Non-pigmented ciliary epithelial cell (primary cell): ENCODE measurements at places on chromosomes 13 and 19.

GRCh38 chr13:40342461-40342860 lies 324.0 kb downstream of the FOXO1 start:
- no peak for DNase-seq

GRCh38 chr13:108835083-108835482 lies 205.7 kb downstream of the MYO16 start:
- DNase-seq = no peak

DNA sequence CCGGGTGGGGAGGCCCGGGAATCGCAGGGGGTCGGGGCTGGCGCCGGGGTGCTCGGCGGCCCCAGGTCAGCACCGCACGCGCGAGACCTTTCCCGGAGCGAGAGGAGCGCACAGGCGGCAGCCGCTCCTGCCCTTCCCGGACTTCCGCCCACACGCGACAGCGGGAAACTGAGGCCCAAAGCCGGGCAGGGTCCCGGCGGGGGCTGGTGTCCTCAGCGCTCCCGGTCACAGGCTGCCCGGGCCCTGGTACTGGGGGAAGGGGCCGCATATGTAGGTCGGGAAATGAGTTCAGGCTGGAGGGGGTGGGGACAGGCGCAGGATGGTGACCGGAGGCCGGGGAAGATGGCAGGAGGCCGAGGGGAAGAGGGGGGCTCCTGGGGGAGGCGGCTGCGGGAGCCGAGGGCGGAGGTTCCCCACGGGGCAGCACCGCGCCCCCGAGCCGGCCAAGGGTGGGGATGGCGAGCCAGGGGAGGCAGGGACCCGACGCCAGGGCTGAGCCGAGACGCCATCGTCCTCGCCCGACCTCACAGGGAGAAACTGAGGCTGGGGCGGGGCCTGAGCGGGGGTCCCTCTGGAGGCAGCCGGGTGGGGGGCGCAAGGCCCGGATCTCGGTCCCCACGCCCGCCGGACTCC lies 662 bp downstream of the CBARP start:
- no peak for DNase-seq

GRCh38 chr19:21751384-21751783 lies 16.0 kb downstream of the ZNF100 start:
- no peak for DNase-seq

DNA sequence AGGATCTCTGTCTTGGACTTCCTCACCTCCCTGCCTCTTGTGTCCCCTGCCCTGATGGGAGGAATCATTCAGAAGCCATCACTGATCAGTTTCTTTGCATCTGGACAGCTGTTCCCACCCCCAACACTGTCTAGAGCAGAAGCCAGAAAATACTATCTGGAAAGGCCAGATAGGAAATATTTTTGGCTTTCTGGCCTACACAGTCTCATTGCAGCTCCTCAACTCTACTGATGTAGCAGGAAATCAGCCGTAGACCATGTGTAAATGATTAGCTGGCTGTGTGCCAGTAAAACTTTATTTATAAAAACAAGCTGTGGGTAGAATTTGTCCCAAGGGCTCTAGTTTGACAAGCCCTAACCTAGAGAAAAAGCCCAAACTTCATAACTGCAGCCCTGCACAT lies 5.6 kb downstream of the SIGLEC7 start:
- DNase-seq = no peak

DNA sequence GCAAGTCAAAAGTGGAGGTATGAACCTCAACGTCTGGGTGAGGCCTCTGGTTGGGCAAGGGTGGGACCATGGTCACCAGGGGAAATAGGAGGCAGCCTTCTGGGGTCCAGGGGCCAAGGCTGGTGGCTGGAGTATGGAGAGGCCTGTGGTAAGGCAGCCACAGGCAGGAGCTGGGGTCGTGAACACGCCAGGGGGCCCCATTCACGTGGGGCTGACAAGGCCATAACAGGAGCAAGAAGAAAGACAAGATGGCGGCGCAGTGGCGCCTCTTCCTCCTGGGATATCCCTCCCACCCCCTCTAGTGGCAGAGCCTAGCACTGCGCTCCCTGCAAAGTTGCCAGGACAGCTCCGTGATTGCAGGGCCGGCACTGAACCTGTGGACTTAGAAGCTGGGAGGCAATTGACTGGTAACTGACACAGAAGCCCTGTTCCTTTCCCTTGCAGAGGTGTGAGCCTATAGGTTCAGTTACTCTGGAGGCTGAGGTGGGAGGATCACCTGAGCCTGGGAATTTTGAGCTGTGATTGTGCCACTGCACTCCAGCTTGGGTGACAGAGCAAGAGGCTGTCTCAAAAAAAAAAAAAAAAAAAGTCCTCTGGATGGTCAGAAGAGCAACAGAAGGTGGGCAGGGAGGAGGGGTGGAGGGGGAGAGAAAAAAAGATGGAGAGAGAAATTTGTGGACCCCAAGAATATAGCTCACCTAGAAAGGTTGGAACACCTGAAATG lies 19.7 kb upstream of the EDDM13 start:
- DNase-seq = peak; percentile 27

DNA sequence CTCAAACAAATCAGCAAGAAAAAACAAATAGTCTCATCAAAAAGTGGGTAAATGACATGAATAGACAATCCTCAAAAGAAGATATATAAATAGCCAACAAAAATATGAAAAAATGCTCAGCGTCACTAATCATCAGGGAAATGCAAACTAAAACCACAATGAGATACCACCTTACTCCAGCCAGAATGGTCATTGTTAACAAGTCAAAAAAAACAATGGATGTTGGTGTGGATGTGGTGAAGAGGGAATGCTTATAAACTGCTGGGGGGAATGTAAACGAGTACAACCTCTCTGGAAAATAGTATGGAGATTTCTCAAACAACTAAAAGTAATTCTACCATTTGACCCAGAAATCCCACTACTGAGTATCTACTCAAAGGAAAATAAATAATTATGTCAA lies 239.2 kb upstream of the RFC3 start:
- no peak for DNase-seq

- DNase-seq = no peak
Observed at GRCh38 chr13:29165216-29165615, 345.1 kb downstream of the MTUS2 start.

GRCh38 chr13:103190841-103191240 lies 124.6 kb upstream of the SLC10A2 start:
- no peak for DNase-seq

- DNase-seq = no peak
Observed at GRCh38 chr13:62687732-62688131, 1272.1 kb upstream of the PCDH20 start.

GRCh38 chr13:66305961-66306617 lies 924.0 kb downstream of the PCDH9 start:
- no peak for DNase-seq

- DNase-seq = no peak
Observed at GRCh38 chr19:13691569-13692435, 72.5 kb upstream of the MRI1 start.

DNA sequence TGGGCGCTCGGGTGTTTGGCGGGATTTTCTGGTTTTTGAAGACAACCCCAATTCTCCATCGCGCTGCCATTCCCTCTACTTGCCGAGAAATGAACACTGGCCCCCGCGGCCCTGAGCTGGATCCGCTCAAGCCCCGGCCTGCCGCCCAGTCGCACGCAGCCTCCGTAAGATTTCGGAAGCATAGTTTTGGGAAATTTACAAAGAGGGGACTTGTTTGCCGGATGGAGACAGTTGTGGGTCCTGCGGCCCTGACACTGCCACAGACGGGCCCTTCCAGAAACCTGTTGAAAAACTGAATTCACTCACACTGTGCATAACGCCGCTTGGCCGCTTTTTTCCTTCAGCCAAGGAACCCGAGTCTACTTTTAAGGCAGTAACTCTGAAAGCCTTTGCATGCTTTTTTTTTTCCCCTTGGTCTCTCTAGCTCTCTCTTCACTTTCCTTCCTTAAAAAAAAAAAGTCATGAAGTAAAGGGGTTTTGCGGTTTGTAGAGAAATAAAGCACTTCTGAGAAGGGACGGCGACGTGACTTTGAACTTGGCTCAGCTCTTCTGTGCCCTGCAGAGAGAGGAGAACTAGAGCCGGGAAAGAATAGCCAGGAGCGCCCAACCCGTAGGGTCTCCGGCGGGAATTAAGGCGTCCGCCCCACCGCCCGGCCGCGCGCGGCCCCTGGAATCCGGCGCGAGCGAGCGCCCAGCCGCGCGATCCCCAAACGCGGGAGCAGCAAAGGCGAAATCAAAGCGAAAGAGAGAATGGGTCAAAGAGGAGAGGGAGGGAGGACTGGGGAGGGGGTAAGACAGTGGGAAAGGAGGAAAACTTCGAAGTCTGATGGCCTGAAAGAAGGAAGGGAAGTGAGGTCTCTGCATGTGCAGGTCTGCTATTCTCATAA lies 3.4 kb upstream of the ZIC2 start:
- no peak for DNase-seq

DNA sequence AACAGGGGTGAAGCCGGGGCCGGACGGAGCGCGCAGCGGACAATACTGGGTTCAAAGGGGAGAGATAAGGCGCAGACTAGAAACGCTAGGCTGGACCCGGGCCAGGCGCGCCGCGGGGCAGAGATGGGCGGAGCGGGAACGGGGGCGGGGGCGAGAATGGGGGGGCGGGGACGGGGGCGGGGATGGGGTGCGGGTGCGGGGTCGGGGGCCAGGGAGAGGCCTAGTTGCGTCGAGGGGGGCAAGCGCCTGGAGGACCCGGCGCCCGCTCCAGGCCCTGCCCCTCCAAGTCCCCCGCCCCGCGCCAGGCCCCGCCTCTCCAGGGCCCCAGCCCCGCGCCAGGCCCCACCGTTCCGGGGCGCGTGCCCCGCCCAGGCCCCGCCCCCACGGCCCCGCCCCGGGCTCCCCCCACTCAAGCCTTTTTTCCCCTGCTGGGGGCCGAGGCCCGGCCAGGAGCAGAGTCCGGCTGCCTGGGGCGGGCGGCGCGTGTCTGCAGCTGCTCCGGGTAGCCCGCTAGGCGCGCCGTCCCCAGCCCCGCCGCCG lies at the start of gene CERS4:
CERS4 (plus strand) TSS at position 449 of the 540 bp plus-strand sequence. CDS start 41,707 bp downstream, outside the sequence.
- DNase-seq = no peak

DNA sequence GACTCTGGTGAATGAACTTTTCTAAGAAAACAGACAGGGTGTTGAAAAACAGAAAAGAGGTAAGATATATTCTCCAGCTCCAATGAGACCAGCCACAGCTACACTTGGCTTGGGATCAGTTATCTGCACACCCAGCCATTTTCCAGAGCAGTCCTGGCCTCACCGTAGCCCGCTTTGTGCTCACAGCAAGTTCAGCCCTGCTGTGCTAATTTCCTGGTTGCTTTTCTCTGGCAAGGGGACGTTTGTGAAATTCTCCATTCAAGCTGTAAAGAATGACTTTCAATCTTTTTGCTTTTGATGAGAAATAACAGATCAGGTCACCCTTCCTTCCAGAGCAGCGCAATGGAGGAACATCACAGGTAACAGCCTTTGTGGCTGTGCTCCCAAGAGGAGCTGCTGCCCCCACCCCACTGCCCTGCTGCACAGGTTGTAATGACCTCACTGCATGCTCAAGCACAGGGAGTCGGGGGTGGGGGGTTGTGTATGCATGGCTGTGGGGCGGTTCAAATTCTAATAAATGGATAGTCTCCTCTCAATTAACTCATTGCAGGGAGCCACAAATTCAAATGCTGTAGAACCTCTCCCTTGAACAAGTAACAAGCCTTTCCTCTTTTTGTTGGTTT lies 516.6 kb upstream of the NBEA start:
- no peak for DNase-seq

DNA sequence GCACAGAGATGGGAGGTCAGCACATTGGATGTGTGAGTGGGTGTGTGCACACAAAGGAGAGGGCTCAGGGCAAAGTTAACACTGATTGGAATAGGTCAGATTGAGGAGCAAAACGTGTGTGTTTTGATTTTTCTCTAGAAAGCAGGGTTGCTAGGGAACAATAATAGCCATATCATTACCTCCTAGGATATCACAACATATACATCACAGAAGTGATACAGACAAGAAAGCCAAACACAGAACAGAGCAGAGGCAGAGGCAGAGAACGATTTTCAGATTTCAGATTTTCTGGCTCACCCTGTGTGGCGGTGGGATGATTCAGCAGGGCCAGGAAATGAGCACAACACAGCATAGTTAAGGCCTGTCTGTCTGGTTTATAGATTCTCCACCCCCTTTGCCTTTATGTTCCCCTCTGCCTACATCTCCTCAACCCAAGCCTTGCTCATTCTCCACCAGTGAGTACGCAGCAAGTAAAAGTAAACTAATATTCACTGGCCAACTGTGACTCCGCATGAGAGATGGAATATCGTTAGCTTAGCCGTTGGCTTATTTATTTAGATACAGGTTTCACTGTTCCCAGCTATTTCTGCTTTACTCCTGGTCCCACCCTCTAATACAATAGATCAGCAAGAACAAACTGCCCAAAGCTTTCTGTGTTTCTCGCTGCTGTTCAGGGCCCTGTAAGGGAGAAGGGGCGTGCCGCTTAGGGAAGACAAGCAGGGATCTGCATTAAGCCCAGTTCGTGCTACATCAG lies 182.7 kb upstream of the TSC22D1 start:
- DNase-seq = peak; percentile 98

DNA sequence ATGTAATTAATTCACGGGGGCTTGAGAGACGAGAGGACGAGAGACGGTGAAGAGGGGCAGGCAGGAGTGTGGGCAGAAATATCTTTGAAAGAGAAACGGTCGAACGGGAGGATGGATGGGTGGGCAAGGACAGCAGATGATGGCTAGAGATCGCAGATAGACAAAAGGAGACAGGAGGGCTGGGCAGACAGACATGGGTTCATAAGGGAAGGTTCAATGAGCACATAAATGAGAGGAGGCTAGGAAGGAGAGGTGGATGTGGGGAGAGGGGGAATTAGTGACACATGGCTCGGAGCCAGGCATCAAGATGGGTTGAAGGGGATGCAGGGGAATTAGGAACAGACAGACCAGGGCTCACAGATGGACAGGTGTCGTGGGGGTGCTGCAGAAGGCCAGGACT lies 1.1 kb downstream of the SYT3 start:
- DNase-seq = no peak

DNA sequence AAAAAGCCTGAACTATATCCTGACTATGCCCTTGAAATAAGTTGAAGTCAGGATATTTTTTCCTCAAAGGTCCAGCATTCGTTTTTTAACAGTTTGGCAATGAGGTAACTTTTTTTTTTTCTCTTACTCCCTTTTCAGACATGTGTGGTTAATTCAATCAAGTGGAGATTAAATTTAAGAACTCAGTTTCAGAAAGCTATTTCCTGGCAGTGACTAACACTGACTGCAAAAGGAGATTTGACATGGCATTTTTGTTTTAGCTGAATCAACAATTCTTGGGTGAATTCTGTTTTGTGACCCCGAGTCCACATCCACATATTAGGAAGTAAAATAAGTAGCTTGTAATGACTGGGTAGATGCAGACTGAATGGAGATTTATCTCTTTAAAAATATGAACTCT lies 716.4 kb downstream of the PCDH9 start:
- DNase-seq = peak; percentile 34

GRCh38 chr19:47002106-47002766 lies 17.4 kb upstream of the NPAS1 start:
- no peak for DNase-seq

- DNase-seq = no peak
Observed at GRCh38 chr19:35468637-35469036, 20.6 kb downstream of the FFAR2 start.

DNA sequence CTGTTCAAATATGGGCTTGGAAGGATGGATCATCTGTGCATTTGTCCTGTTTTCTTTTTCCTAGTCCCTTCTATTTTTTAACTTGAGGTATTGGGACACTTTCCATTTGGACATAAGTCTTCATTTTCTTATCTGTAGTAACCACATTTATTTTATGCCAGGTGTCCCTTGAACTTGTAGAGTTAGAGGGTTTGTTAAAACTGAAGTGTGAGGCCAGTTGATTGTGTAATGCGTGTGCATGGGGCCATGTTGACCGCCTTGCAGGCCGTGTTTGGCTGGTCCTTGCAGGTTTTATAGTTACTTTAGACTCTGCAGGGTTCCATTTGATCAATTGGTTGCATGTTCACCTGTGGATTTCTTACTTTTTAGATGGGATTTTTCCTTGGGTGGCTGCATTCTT lies 21.0 kb downstream of the SAE1 start:
- no peak for DNase-seq

- no peak for DNase-seq
Observed at GRCh38 chr13:97387890-97388289, 46.1 kb upstream of the RAP2A start.
